ENCODE measurements at places on chromosomes 11 and 22.

DNA sequence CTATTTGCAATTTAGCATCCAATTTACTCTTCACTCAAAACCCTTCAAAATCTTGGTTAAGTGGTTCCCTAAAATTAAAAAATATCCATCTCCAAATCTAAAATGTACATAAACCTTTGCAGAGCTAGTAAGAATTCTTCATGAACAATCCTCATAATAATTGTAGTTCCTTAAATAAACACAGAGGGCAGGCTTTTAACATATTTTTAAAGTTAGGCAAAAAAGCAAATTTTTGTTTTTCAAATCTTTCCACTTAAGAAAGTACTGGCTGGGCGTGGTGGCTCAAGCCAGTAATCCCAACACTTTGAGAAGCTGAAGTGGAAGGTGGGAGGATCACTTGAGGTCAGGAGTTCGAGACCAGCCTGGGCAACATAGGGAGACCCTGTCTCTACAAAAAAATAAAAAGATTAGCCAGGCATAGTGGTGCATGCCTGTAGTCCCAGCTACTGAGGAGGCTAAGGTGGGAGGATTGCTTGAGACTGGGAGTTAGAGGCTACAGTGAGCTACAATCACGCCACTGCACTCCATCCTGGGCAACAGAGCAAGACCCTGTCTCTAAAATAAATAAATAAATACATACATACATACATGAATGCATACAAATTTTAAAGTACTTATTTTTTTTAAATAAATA is 25.1 kb upstream of the PLAAT3 start:
- DNase-seq: peak; percentile 20

DNA sequence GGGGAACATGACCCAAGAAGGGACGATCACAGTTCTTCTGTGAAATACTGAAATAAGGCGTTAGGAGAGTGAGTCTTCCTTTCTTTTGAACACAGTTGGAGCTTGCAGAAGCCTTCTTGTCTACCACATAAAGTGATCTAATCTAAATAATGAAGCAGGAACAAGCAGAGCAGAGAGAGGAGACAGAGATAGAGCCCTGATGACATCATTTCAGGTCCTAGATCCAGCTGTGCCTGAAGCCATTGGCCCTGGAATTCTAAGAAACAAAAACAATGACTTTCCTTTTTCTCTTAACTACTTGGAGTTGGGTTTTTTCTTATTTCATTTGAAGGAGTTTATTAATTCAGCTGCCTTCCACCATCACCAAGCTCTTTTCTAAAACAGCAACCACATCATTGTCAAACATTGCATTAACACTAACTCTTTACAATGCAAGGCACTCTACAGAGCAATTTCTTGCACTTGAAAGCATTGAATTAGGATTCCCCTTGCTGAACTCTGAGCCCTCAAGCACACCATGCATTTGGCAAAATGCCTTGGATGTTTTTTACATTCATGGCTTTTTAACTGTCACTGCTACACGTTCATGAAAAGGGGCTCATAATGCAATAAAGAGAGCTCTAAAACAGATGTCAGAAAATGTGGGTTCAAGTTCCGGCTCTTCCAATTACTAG is 117.2 kb upstream of the TIMP3 start:
- DNase-seq: no peak

DNA sequence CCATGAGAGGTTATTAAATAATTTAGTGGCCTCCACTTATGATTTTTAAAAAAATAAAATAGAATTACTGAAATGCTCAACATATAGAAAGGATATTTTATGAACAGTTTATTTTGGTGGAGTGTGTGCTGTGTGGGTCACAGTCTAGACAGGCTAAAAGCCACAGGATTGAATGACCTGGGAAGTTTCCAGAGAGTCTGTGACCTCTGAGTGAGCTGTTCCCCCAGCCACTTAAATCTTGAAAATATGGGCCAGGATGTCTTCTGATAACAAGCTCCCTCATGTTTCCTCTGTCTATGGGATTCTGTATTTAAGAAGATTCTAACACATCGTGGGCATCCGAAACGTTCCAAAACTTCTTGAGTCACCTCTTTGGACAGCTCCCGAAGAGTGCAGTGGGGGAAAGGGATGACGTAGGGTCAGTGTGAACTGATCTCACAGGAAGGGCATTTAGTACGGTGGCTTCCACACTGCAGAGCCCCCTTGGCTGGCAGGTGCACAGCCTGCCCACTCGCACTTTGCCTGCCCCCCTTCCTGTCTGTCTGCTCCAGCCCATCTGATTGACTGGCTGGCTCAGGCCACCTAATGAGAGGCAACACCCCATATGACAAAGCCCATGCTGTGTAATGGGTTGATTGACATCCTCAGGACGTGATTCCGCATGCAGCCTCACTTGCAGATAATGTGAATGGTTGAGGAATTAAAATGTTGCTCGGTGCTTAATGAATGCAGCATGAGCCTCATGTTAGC is 97.4 kb downstream of the NTM start:
- no peak for DNase-seq

DNA sequence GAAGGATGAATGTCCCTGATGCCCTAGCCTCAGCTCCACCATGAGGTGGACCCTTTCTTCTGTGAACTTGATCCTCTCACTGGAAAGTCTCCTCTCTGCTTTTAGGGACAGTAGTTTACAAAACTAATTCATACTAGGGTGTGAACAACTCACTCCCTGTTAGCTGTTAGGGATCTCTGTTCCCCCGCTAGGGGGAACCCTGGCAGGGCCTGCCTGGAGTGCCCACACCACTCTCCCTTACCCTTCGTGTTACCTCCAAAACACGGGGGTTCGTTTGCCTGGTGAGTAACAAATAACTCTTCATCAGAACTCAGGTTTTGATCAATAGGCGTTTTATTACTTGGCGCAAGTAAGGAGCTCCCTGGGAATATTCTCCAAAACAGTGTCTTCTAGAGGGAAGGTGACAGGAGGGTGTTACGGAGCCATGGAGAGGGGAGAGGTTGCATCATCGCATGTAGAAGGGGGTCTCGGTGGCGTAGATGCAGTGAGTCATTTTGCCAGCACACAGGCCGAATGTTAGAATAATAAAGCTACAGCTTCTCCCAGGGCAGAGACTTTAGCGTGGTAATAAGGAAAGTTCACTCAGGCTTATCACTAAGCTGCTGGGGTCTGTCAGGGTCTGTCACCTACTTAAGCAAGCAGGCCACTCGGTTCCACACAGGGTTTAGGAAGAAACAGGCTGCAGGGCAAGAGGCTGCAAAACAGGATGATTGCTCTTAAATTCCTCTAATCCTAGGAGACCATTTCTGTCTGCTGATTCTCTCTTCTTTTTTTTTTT is 45.8 kb downstream of the C11orf96 start:
- DNase-seq: no peak

DNA sequence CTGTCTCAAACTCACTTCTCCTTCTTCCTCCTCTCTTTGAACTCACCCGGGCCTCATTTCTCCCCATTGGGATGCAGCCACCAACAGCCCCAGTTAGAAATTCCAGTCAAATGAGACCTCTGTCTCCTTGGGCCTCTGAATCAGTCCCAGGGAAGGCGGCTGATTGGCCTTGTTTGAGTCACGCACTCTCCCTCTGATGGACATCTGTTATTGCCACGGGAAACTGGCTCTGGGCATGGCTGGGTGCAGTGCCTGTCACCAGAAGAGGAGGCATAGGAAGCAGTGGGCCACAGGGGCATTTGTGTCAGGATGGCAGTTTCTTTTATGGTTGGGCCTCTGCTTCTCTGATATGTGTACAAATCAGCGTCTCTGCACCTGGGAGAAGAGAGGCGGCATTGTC is 9.6 kb upstream of the WNT11 start:
- no peak for DNase-seq

GRCh38 chr22:47328550-47329243 is 566.2 kb downstream of the TBC1D22A start:
- DNase-seq: peak; percentile 94

GRCh38 chr11:13674799-13675509 is 6.5 kb downstream of the FAR1 start:
- DNase-seq: no peak
